Activated CD4-positive, alpha-beta T cell treated with anti-CD3 and anti-CD28 coated beads, Interleukin-2, amount 50 U/mL, for 24 hours (primary cell): ENCODE measurements at places on chromosomes 3 and 15.

- no peak for DNase-seq
Measured at GRCh38 chr15:98076021-98076816, 115.7 kb downstream of the ARRDC4 start.

DNA sequence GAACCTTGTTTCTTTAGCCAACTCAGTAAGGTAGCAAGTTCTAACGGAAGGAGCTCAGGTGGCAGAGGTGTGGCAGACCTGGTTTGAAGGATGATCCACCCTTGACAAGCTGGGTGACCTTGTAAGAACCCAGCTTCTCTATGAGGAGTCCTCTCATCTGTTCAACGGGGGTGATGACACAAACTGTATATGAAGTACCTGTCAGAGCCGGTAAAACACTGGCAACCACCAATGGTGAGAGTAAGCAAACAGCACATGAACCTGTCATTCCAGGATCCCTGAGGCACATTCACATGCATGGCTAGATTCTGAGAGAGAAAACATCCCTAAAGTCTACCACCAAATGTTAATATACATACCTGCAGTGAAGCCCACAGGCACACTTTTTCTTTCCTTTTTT is 2.4 kb downstream of the SCAP start:
- no peak for DNase-seq

DNA sequence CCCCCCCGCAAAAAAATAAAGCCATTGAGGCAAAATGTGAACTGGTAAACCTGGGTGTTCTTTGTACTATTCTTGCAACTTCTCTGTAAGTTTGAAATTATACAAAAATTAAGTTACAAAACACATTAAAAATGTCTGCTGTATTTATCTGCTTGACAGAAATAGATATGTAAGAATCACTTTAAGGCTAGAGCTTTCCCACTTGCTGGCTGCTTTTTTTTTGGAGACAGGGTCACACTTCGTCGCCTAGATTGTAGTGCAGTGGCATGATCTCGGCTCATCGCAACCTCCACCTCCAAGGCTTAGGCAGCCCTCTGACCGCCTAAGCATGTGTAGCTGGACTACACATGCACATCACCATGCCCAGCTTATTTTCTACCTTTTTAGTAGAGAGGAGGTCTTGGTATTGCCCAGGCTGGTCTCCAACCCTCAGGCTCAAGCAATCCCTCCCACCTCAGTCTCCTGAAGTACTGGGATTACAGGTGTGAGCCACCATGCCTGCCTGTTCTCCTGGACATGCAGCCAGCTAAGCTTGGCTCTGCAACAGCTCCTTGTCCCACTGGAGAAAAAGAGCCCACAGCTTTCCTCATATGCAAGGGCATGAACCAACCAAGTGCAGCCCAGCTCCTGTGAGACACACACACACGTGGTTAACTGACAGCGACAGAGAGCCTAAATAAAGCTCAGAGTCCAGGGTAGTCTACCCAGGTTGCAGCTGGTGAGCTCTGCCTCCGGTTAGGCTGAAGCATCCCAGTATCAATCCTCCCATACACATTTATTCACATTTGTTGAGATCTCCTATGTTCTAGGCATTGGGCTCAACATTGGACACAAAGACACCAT is 4.5 kb downstream of the RPS17 start:
- DNase-seq: no peak

DNA sequence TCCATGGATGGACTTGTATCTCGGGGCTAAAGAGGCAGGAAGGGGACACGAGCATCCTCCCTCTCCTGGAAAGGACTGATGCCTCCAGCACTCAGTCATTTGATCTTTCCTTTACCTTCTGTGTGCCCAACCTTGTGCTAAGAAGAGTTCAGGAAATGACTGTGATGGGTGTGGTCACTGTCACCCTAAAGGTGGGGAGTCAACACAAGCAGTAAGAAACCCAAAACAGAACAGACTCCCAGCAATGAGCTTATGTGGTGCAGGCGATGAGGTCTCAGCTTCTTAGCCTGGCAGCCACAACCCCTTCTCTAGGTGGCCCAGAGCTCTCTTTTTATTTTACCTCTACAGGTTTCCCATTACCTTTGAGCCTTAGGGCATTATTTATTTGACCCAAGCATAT is 3.8 kb downstream of the MPI start:
- DNase-seq: no peak

DNA sequence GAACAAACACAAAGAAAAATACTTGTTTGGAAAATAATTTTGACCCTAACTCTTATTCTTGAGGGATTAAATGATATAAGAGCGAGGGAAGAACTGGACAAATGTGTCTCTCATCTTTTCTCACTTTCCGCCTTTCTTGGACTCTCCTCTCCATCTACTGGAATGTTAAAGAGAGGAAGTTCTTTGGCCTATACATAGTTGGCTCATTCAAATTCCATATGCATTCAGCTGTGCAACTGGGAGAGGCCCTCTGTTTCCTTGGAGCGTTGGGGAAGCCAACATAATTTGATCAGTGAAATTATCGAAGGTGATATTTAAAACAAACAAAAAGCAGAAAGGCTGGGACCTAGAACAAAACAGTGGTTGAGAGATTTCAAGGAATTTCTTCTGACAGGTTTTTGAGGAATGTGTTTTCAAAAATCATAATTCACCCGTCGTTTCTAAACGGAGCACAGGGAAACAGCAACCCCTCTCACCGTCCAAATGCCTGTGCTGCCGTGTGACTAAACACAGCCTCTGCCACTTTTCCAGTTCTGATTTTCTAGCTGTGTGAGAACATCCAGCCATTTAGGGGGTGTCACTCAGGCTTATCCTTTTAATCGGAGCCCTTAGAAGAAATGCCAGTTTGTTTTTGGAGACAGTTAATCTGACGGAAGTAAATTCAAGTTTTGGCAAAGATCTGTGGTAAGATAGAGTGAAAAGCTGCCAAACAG is 489.9 kb downstream of the SOX2 start:
- DNase-seq: no peak

- no peak for DNase-seq
Measured at GRCh38 chr15:60001610-60002527, 2.2 kb upstream of the FOXB1 start.

DNA sequence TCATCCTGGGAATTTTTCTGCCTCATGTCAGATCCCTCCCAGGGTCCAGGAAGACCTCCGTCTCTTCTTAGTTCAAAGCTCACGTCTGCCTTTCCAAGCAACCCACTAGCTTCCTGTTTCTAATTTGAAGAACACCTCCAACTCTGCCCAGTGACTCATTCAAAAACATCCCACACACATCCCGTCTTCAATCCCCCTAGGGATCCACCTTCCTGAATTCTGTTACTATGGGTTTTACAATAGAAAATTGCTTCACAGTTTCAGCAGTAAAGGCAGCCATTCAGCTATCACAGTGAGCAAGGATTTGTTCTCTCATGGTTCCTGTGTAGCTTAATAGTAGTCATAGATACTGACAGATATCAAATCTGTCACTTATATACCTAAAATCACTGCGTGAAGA is 308.3 kb upstream of the CCDC54 start:
- no peak for DNase-seq

DNA sequence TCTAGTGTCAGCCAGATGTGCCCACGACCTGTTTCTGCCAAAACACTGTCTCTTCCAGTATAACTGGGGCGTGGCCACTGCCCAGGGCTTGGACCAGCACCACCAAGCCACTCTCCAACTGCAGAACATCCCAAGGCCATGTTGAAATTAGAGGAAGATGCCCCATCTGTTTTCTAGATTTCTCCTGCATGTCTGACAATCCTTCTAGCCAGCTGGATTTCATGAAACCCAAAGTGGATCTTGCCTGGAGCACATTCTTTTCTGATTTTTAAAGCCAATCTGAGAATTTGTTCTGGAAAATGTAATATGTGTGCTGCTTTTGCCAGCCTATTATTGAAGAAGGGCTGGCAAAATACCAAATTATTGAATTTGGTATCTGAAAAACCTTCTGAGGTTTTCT is 182.5 kb downstream of the SLCO3A1 start:
- no peak for DNase-seq

GRCh38 chr3:71031914-71032521 is 551.5 kb downstream of the FOXP1 start:
- DNase-seq: no peak

DNA sequence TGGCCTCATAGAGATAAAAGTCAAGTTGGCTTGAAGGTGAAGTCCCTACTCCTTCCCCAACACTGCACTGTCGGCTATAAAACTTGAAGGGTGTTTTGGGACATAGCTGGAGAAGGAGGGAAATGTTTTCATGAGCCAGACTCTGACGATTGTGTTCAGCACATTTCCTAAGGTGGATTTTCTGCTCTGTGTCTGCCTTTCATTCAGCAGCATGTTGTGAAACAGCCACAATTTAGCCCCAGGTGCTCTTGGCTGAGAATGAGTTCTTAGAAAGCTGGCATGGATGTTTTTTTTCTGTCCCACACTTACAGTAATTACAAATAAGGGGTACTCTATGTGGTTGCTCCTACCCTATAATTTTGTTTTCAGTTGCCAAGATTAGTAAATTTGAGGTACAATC is 492.4 kb downstream of the MCTP2 start:
- no peak for DNase-seq

DNA sequence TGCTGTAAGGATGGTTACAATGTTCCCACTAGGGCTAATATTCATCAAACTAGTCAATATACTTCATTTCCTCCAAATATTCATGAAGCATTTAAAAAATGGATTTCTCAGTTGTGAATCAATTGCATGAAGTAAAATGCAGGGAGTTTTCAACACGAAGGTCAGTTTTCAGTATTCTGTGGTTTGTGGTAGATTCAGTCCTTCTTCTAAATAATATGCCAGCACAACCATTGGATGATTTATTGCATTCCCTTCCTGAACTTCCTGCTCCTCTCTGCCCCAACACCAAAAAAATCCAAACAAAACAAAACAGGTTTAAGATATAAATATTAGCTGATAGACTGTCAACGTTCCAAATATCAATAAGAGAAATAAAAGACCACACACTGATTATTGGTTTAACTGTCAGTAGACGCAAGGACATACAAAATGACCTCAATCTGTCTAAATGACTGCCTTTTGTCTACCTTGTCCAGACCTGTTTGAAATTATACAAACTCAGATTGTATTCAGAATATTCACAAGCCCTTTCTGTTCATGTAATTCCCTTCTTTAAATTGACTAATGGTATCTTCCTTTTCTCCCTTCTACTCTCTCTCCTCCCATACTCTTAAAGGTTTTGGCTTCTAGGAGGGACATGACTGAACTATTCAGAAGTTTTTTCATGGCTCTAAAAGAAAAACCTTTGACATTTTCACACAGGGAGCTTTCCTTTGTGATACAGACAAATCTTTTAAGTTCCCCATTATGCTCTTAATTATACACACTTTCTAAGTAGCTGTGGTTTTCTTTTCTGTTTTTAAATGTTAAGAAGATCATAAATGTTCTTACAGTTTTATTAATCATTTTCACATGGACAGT is 92.6 kb upstream of the STT3B start:
- no peak for DNase-seq

GRCh38 chr3:157271283-157271882 is 111.4 kb upstream of the CCNL1 start:
- no peak for DNase-seq

DNA sequence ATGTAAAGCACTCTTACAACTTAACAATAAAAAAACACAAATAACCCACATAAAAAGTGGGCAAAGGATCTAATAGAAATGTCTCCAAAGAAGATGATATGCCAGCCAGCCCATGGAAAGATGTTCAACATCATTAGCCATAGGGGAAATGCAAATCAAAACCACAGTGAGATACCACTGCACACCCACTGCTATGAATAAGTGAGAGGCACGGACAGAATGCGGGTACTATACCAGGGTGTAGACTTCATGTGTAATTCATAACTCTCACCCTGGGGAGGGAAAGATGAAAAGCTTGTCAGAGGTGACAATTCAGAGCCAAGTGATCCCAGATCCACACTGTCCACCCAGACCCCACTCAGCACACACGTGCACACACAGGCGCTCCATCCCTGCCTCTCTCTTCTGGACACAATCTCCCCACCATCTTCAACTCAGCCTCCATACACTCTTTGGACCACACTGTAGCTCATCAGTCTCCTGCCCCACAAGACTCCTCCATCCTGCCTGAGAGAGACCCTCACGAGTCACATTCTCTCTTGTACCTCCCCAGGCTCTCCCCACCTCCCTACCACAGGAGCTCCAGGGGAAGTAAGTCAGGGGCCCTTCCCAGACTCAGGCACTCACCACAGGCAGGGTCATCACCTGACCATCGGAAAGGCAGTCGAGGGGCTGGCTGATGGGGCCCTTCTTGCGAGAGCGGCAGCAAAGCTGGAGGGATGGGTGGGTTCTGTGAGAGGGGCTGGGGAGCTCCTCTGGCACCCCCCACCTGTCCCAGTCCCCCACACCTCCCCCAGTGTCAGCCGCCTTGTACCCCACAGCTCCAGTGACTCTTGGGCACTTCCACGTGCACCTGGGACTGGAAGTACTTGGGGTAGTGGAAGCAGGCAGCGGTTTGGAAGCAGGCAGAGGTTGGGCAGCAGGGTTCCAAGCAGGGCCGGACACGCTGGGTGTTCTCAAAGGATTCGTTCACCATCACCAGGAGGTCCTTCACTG is 21.3 kb downstream of the PLA2G4E start:
- no peak for DNase-seq

DNA sequence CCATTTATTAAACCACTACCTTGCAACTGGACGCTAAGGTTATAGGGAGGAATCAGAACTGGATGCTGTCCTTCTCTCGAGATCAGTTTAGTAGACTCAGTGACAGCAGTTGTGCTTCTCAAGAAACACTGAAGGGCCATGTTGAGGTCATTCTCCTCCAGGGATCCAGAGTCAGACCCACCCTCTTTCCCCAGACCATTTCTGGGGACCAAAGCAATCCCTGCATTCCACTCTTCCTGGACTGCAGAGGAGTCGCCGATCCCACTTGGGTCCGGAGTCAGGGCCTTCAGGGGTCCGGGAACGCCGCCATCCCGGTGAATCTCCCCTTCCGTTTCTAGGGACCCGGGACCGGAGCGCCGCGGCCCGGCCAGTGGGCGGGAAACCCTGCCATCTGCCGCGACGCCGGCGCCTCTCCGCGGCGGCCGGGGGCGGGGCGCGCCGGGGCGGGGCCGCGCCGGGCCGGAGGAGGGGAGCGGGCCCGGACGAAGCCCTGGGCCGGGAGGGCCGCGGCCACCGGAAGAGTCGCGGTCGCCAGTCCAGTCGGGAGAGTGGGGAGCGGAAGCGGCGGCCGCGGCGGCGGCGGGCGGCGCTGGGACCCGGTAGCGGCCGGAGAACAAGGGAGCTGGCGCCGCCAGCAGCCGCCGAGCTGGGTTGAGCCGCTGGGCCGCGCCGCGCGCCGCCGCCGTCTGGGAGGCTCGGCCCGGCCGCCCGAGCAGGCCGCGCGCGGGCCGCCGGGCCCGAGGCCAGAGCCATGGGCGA is at the start of gene DVL3:
Gene DVL3 (plus strand): TSS at position 493 of the 759 bp plus-strand sequence. CDS start 259 bp downstream, at position 752.
- no peak for DNase-seq

- no peak for DNase-seq
Measured at GRCh38 chr15:87387766-87388165, 868.8 kb downstream of the NTRK3 start.
